ENCODE measurements at places on chromosomes 3 and 15. TPM values are rescaled to one million over a fixed set of nuclear protein-coding genes. Genes with fewer than 3 reads are reported as not detected.

Gene FEZF2
- not detected for total RNA-seq

Gene FAM107A
- total RNA-seq = under 0.01 TPM

Gene ARHGEF26
- total RNA-seq = 0.12 TPM

Gene SPTBN5
- 0.23 TPM for total RNA-seq

Gene ZBBX
- not detected for total RNA-seq

Gene ARPP19
- 43.6 TPM for total RNA-seq

Gene GRM2
- total RNA-seq = 0.12 TPM

Gene GOLGA6L10
- total RNA-seq = 0.35 TPM

Gene DHFR2
- 4.2 TPM for total RNA-seq

Gene CHRNA5
- total RNA-seq = 0.53 TPM

Gene ANAPC13
- total RNA-seq = 92.0 TPM

Gene SMCO1
- not detected for total RNA-seq

Gene CCDC9B
- 38.0 TPM for total RNA-seq

Gene TEX55
- not detected for total RNA-seq

Gene NEK11
- total RNA-seq = 5.4 TPM

Gene NLGN1
- total RNA-seq = 3.0 TPM

Gene NMNAT3
- 0.23 TPM for total RNA-seq

Gene RGMA
- total RNA-seq = 3.2 TPM

Gene KBTBD13
- total RNA-seq = not detected

Gene GABRB3
- total RNA-seq = 0.45 TPM

Gene COL7A1
- total RNA-seq = 11.2 TPM

Gene ITGA11
- 65.5 TPM for total RNA-seq

Gene RLBP1
- total RNA-seq = not detected

Gene ROPN1
- not detected for total RNA-seq

Gene LDHAL6B
- total RNA-seq = not detected

Gene FAM98B
- 6.2 TPM for total RNA-seq
